ENCODE measurements at places on chromosomes 16 and 17.

DNA sequence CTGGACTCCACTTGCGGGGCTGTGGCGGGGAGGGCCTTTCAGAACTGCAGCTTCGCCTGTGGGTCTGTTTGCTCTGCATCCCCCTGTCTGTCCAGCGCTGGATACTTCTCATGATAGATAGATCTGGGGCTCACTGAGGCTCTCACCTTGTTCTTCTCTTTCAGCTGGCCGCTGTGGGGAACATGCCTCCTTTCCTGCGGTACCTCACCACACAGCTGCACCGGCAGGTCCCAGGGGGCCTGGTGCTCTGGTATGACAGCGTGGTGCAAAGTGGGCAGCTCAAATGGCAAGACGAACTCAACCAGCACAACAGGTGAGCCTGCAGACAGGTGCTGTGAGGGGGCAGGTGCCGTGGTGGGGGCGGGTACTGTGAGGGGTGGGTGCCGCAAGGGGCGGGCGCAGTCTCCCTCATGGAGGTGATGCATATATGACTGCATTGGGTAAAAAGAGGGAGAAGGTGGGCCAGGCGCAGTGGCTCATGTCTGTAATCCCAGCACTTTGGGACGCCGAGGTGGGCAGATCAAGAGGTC is 6.2 kb downstream of the ENGASE start:
- no peak for DNase-seq

DNA sequence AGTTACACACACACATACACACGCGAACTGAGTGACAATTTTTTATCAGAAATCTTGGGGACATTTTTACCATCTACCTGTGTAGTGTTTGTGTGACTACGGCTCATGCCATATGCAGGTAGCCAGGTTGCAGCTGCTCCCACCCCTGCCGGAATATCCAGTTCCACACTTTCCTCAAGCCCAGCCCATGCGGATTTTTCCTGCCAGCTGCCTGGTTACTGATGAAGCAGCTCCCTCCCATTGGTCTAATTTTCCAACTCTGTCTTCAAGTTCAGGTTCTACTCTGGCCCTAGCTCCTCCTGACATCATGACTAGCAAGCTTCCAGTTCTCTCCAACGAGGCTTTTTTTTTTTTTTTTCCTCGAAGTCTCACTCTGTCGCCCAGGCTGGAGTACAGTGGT is 4.8 kb downstream of the GSG1L2 start:
- DNase-seq: no peak

GRCh38 chr17:79246225-79247190 is 171.9 kb downstream of the ENGASE start:
- DNase-seq: no peak

DNA sequence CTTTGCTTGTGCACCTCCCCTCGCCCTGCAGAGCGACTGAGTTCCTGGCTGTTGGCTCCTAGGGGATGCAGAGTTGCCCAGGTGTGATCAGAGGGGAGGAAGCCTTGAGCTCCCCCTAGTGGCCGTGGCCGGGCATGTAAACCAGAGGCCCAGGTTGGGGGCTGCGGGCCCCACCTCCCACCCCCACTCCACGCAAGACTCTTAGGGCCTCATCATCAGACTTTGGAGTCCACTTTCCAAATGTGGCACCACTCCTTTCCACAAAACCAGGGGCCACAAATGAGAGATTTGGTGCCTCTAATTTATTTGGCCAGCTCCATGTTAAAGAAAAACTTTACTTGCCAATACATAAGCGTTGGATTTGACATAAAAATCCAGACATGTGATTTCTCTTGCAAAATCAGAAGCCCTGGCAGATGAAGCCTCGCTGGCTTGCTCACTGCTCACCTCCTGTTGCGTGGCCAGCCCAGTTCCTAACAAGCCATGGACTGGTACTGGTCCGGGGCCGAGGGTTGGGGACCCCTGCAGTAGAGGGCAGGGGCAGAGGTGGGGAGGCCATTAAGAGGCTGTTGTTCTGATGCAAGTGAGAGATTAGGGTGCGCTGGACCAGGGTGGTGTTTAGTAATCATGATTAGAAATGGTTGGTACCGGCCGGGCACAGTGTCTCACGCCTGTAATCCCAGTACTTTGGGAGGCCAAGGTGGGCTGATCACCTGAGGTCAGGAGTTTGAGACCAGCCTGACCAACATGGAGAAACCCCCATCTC is 28.7 kb upstream of the GAS7 start:
- DNase-seq: no peak

DNA sequence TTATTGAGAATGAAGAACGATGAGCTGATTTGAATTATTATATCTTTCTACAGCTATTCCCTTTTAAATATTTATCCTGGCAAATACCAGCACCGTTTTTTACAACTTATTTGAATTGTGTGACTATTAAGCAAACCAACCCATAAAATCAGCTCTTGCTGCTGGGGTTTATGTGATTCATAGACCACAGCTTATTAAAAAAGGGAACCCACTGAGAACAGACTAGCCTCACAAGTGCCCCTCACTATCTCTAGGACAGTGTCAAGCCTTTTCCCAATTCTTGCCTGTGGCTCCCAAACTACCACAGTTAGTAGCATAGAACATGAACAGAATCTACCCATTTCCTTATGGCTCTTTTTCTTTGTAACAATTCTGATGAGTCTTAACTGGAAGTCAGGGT is 6.1 kb upstream of the LIG3 start:
- no peak for DNase-seq

GRCh38 chr17:73281928-73282327 is 20.2 kb upstream of the CPSF4L start:
- DNase-seq: no peak

DNA sequence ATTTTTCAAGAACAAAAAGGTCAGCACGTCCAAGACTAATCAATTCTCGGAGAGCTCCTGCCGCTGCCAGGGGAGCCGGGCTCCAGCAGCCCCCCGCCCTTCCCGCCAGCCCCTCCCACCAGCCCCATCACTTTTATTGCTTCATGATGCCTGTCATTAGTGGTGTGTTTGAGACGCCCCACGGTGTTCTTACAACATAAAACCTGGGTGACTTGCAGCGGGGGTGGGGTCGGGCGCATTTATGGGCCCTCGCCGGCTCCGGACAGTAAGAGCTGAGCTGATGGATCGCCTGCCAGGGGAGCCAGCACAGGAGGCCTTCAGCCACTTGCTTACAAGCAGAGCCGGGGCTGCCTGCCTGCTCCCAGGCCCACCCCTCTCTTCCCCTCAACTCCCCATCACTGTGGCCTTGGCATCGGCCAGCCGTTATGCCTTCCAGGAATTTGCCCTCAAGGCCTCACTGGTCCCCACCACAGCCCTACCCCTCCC is 82.9 kb upstream of the CBX4 start:
- peak; percentile 18 for DNase-seq

DNA sequence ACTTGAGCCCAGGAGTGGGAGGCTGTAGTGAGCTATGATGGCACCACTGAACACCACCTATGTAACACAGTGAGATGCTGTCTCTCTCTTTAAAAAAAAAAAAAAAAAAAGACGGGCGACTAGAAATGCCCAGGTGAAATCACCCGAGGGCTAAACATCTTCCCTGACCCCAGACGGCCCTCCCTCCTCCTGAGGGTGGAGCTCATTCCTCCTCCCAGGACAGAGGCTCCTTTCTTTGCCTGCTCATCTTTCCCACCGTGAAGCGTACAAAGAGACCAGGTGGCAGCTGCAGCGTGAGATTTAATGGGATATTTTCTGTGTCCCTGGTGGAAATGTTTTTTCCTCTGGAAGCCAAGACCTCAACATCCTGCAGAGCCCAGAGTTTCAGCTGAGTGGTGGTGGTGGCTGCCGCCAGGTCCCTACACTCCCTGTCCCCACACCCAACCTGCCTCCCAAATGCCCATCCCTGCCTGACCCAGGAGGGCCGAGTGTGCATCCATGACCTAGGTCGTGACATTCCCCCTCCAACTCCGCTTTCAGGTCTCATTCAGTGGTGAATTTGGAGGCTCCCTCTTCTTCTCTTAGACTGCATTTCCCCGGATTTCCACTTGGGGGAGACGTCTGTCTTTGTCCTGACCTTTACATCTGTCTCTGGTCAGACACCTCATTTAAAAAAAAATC is 14.4 kb upstream of the GPRC5B start:
- DNase-seq: peak; percentile 60

- DNase-seq: no peak
Measured at GRCh38 chr16:70290949-70291519, 1.7 kb upstream of the AARS1 start.

GRCh38 chr16:9713156-9713555 is 469.1 kb downstream of the GRIN2A start:
- no peak for DNase-seq

DNA sequence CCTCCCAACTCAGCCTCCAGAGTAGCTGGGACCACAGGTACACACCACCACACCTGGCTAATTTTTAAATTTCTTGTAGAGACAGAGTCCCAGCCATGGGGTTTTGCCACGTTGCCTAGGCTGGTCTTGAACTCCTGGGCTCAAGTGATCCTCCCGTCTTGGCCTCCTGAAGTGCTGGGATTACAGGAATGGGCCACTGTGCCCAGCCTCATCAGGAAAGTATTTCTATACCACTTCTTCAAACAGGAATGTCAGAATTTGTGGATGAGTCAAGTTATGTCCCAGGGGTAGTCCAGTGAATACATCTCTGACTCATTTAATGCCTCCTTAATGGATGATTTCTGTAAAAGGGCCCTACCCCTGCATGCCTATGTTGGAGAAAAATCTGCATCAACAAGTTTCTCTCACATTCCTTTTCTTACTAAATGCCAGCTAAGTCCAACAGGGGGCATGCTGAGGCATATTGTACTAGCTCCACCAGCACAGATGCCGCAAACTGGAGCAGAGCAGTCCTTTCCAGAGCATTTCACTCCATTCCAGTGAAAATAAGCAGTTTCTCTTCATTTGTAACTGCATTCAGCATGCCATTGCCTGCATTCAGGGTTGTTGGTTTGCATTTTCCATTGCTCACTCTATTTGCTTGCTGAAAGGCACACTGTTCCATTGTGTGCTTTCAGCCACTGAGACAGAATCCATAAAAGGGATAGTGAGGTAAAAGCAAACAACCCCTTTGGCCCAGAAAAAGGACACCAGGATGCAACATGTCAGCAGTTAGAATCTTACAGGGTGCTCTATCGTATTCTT is 5.3 kb upstream of the CAVIN1 start:
- peak; percentile 25 for DNase-seq

DNA sequence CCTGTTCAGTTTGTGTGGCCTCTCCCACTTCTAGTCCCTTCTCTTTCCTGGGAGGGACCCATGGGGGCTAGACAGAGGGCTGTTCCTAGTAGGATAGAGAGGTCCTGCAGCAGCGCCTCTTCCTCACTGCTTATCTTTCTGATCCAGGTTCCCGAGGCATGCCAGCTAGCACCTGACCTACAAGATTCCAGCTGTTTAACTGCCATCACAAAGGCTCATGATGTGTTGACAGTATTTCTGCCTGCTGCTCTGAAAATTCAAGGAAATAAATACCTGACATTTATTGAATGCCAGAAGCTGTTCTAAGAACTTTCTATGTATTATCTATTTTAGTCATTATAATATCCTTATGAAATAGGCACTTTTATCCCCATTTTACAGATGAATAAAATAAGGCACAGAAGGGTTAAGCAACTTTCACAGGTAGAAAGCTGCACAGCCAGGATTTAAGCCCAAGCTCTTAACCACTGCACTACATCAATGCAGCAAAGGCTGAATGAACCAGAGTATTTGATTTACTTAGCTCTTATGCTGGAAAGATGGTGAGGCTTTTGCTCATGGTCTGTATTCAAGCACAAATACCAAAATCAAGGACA is 38.8 kb downstream of the HEATR6 start:
- DNase-seq: no peak

DNA sequence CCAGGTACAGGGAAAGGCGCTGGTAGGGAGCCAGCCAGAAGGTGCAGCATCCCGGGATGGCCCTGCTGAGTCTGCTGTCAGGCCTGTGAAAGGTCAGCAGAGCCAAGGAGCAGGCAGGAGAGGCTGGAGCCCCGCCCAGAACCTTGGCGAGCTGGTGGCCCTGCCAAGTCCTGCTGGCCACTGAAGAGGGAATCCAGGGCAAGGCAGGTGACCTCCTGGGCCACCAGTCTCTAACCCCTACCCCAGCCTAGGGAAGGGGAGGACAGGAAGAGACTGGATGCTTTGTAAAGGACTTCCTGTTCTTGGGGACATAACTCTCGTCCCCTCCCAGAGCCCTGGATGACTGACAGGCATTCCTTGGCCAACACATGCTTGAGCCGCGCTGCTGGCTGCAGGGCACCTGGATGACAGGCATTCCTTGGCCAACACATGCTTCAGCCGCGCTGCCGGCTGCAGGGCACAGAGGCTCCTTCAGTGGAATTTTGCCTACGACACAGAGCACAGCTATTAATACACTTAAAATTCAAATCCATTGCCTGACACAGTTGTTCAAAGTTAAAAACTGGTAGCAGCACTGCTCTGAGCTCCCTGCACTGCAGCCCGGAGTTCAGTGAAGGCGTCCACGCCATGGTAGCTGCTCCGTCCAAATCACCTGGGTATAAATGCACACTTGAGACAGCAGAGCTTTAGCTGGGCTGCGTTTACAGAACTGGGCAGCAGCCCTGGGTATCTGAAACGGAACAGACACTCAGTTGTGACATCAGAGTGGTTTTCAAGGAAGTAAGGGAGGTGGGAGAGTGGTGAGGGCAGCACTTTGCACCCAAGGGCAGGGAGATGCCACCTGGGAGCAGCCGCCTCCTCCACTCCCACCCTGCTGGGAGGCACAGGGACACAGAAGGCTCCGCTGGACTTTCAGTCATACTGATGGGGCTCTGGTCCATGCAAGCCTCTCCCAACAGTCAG is 2.0 kb upstream of the BRICD5 start:
- DNase-seq: no peak

- no peak for DNase-seq
Measured at GRCh38 chr16:88377961-88378360, 4.8 kb upstream of the ZNF469 start.

DNA sequence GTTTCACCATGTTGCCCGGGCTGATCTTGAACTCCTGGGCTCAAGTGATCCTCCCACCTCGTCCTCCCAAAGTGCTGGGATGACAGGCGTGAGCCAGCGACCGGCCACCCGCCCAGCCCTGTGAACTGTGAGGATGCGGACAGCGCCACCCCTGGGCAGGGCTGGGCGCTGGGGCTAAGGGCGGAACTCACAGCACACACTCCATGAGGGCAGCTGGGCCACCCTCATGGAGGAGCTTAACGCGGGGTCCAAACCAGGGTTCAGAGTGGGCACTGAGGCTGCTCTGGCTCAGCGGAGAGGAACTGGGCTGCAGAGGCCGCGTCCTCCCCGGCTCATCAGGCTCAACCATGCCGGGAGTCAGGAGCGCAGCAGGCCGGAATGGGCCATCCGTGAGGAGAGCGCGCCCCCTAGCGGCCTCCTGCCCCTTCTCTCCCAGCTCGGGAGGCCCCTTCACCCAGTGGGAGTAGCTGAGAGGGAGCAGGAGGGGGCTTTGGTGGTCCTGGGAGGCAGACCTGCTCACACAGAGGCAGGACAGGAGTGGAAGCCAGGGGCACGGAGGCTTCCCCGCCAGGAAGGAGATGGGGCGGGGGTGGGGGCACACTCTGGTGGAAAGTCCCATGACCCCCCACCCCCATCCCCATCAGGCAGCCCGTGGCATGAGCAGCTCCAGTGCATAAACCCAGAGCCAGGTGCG is 13.8 kb downstream of the CORO7 start:
- DNase-seq: peak; percentile 67

- DNase-seq: no peak
Measured at GRCh38 chr16:16021020-16021419, 71.6 kb downstream of the ABCC1 start.

All from NCI-H1092 treated with DMSO at 0.1 percent for 48 hours (cell line).